ENCODE measurements at places on chromosomes 5 and 9. TPM values are rescaled to one million over a fixed set of nuclear protein-coding genes. Genes with fewer than 3 reads are reported as not detected.

WDR70 gene
- 26.5 TPM for total RNA-seq

DNA sequence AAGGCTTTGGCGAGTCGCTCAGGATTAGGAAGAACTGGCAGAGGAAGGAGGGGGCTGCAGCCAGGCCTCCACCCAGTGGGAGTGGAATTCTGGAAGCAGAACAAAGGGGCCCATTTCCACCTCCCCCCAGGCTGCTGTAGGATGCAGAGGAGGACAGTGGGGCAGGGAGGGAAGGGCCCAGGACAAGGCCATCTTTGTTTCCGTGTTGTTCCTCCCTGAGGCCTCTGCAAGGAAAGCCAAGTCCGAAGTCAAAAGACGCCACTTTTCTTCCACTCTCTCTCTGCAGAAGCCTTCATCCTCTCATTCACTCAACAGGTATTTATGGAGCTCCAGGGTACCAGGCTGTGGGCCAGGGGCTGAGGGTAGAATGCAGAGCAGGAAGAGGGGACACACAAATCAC lies 70.7 kb downstream of the ENTREP1 start:
- DNase-seq: no peak

GRCh38 chr5:129616517-129616916 lies 131.4 kb upstream of the MINAR2 start:
- no peak for DNase-seq

BTNL8 gene
- total RNA-seq: not detected

- DNase-seq: no peak
Measured at GRCh38 chr9:92136184-92136858, 21.1 kb upstream of the SPTLC1 start.

GRCh38 chr9:136047076-136047774 lies 47.9 kb downstream of the NACC2 start:
- no peak for DNase-seq

DNA sequence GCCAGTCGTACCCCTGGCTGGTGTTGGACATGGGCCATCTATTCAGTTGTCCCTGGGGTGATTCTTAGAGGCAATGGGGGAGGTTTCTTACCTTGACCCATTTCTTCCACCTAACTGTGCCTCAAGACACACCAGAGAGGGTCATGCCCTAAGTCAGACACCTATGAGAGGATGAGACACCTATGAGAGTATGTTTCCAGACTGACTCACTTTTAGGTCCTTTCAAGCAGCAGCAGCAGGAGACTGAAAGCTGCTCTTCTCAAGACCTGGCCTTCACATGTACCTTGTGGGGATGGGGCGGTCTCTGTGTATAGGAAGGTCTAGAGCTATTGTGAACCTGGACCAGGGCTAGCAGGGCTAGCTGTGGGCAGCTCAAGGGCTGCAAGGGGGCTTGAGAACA lies 130.1 kb downstream of the TENT4A start:
- DNase-seq: no peak

Data from LHCN-M2 (cell line).